Stimulated activated CD8-positive, alpha-beta memory T cell treated with anti-CD3 and anti-CD28 coated beads, Interleukin-12 subunit alpha, Interleukin-12 subunit beta, amount 100 ng/mL, for 1 hour (primary cell): ENCODE measurements at places on chromosomes 3 and 15.

- no peak for DNase-seq
Observed at GRCh38 chr3:45976191-45977091, 19.2 kb downstream of the FYCO1 start.

- peak; percentile 47 for DNase-seq
Observed at GRCh38 chr3:108127301-108127988, 36.6 kb upstream of the CD47 start.

- DNase-seq = no peak
Observed at GRCh38 chr15:51076524-51077220, 18.0 kb downstream of the TNFAIP8L3 start.

DNA sequence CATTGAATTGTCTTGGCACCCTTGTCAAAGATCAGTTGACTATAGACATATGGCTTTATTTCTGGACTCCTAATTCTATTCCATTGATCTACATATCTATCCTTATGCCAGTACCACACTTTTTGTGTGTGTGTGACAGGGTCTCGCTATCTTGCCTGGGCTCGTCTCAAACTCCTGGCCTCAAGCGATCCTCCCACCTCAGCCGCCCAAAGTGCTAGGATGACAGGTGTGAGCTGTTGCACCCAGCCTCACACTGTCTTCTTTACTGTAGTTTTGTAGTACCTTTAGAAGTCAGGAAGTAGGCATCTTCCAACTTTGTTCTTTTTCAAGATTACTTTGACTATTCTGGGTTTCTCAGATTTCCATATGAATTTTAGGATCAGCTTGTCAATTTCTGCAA, 24.3 kb downstream of the CDAN1 start:
- DNase-seq = no peak

GRCh38 chr3:49161808-49162530, 4.2 kb downstream of the CCDC71 start:
- DNase-seq = no peak

DNA sequence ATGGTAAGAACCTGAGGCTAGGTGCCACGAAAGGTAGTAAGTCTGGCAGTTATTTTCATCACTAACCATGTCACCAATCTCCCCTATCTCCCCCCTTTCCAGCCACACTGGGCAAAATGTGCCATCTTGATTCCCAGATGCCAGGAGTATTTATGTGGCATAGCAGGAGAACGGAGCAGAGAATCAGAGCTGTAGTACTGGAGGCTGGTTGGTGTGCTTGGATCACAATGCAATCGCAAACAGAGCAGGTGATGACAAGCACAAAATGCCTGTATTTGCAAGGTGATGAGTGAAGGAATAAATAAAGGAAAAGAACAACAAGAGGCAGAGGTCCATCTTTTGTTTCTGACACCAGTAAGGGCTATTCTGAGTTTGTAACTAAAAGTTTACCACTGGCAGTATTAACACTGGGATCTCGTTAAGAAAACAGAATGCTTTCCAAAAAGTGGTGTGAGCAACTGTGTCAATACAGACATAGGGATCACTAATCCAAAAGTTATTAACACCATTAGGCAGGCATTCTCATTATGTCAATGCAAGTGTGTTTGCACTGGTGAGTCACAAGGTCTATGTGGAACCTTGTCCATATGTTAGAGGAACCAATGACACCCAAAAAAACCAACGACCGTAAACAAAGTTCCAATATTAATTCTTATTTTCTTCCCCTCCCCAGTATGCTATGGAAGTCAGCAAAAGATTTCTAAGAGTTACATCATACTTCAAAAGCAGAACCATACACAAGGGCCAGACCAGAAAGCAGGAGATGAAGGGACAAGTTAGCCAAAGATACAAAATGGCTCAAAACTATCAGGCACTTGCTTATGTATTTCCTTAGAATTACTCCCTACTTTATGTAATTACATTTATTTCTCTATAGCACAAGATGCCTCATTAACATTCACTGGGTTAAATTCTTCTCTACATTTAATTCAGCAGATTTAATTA, 556.6 kb downstream of the FOXP1 start:
- DNase-seq = no peak

- peak; percentile 31 for DNase-seq
Observed at GRCh38 chr3:101809178-101810021, 30.4 kb downstream of the NXPE3 start.

DNA sequence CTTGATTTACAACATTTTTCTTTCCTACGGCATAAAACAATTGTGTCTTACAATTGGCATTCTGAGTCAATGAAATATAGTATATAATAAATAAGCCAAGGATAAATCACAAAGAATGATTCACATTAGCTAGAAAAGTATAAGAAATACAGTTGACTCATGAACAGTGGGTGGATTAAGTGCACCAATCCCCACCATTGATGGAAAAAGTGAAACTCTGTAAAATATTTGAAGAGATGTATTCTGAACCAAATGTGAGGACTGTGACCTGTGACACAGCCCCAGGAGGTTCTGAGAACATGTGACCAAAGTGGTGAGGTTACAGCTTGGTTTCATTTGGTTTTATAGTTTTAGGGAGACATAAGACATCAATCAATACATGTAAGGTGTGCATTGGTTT, 227.5 kb downstream of the ALCAM start:
- DNase-seq = no peak

- no peak for DNase-seq
Observed at GRCh38 chr3:197454014-197454413, 101.8 kb downstream of the BDH1 start.

- DNase-seq = peak; percentile 33
Observed at GRCh38 chr3:129650256-129650872, 43.9 kb upstream of the PLXND1 start.

DNA sequence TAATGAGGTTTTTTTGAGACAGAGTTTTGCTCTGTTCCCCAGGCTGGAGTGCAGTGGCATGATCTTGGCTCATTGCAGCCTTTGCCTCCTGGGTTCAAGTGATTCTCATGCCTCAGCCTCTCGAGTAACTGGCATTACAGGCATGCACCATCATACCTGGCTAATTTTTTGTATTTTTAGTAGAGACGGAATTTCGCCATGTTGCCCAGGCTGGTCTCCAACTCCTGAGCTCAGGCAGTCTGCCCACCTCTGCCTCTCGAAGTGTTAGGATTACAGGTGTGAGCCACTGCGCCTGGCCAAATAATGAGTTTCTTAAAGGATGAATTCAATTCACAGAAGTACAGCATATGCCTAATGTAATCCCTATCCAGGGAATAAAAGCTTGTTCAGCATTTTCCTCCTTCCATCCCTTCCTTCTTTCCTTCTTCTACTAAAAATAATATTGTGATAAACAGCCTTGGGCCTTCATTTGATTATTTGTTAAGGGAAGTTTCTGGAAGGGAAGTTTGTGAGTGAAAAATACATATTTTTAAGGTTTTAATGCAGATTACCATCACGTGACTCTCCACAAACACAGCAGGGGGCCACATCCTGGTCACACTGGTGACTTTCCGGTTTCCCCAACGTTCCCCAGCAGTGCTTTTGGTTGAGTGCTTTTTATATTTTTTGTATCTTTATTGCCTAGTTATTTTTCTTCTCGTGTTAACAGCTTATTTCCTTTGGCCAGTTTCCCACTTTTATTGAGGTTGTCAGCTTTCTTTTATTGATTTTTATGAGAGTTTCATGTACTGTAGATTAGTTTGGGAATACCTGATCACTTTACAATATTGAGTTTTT, 116.8 kb downstream of the USP13 start:
- no peak for DNase-seq

DNA sequence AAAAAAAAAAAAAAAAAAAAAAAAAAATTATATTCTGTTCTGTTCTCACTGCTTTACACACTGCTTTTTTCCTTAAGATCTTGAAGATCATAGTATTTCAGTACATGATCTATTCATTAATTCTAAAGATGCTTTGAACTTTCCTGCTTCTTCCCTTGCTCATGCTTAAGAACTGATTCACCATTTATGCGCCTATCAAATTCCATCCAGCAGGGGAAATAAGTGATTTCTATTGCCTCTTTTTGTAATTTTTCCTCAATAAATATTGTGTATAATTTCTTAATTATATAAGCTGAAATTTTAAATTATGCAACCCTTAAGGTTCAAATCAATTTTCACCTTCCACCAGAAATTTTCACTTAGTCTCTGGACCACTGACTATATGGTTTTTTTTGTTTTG, 10.6 kb downstream of the DENND6A start:
- no peak for DNase-seq

DNA sequence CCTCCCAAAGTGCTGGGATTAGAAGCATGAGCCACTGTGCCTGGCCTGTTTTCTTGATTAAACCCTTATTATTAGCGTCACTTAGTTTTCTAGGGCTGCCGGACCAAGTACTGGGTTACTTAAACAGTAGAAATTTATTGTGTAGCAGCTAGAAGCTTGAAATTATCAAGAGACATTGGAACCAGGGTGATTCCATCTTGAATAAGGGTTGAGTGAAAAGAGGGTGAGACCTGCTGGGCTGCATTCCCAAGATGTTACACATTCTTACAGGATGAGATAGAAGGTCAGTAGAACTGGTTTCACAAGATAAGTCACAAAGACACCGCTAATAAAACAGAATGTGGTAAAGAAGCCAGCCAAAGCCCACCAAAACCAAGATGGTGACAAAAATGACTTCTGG, 18.6 kb upstream of the FSTL1 start:
- no peak for DNase-seq

GRCh38 chr3:46693038-46693891, at the start of gene ALS2CL:
ALS2CL (minus strand) TSS chr3:46693679; CDS start chr3:46689440, 4,239 bp downstream.
- peak; percentile 41 for DNase-seq

DNA sequence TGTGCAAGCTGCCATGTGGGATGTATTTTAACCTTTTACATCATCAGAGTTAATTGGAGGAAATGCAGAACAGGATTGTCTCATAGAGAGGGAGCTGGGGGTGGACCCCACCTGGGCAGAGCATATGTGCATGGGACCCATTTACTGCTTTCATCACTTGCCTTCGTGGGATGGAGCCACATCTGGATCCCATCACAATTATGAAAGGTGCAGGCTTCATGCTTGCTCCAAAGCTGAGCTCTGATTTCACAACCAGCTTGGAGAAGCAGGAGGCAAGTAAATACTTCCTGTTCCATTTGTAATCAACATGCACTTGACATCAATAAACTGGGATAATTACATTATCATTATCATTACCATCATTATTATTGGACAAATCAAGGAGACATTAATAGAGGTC, 161.9 kb downstream of the ALDH1A2 start:
- no peak for DNase-seq

GRCh38 chr3:148203297-148204010, 494.2 kb upstream of the AGTR1 start:
- no peak for DNase-seq

- DNase-seq = no peak
Observed at GRCh38 chr3:148162132-148162531, 535.6 kb upstream of the AGTR1 start.

- DNase-seq = no peak
Observed at GRCh38 chr15:43168192-43169107, 16.8 kb upstream of the CCNDBP1 start.

GRCh38 chr3:44444896-44445691, 32.4 kb downstream of the ZNF445 start:
- DNase-seq = no peak

DNA sequence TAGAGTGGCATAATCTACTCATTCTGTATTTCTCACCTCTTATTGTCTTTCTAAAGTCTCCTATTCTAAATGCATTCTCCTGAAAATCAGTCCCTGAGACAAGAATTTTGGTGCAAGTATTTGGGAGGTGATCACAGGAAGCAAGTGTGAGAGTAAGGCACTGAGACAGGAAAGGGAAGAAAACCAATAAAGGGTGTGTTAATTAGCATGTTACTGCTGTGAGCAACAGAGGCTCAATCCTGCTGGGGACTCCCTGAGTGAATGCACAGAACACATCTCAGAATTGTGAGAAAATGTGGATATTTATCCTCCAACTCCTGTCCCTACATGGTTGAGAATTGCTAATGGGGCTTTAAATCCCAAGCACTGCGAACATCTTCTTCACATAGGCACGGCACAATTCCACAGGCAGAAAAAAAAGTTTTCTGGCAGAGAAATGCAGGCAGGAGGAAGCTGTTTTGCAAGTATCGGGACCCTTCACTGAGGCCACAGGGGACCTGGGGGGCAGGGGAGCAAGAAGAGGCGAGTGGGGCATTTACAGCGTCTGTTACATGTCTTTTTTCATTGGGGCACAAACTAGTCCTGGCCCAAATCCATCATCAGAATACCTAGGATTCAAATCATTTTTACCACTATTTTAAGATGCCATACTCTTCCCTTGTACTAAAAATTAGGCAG, 27.2 kb upstream of the STT3B start:
- DNase-seq = no peak

DNA sequence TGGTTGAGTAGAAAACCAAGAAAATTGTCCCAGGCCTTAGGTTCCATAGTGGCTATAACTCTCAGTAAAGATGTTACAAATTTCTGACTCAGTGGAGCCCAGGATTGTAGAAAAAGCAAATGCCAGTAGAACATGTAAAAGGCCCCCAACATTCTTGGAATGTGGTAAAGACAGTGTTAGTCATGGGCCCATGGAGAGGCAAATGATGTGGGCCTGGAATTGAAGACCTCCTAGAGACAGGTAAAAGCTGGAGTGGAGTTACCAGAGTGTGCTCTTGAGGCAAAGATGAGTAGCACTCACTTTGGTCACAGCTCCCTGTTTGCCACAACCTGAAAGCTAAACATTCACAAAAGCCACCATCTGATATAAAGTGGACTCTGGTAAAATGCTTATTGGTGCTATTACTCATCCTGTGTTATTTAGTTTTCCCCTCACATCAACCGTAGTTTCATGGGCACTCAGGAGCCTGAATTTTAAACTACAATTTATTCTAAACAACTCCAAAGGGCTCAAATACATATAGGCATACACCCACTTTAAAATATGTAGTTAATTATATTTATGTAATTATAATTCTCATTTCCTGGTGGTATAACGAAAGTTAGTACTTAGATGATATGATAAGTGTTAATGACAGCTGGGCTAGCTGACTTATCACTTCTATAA, 359.6 kb upstream of the NECTIN3 start:
- no peak for DNase-seq

GRCh38 chr15:38508647-38509046, 54.7 kb downstream of the FAM98B start:
- no peak for DNase-seq

GRCh38 chr3:108060331-108060730, 30.5 kb downstream of the CD47 start:
- no peak for DNase-seq

DNA sequence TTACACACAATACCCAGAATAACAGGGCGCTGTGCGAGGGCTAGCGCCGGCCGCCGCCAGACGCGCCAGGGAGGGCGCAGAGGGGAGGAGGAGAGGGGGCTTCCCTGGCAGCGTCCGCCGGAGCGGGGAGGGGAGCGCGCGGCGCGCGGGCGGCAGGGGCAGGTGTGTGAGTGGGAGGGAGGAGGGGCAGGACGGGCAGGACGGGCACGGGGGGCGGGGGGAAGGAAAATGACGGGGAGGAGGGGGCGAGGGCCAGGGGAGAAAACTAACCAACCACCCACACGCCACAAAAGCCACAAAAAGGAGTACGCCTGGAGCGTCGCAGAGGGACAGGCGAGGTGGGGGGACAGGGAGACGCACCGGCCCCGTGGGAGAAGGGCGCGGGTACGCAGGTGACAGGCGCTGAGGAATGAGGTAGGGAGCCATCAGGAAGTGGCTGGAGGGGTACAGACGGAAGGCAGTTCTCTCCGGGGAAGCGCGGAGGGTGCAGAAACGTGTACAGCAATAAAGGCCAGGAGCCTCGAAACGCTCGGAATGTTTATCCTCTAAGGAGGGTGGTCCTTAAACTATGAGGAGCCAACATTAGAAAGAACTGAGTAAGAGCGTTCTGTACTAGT, 610 bp upstream of the SATB1 start:
- peak; percentile 60 for DNase-seq

GRCh38 chr3:147736226-147736625, 327.1 kb downstream of the ZIC1 start:
- no peak for DNase-seq

- DNase-seq = no peak
Observed at GRCh38 chr3:147930232-147930807, 521.2 kb downstream of the ZIC1 start.
